Vagina (tissue), 2 donors: ENCODE measurements at places on chromosomes 12 and 14. TPM values are rescaled to one million over a fixed set of nuclear protein-coding genes. Genes with fewer than 3 reads are reported as not detected.

GRCh38 chr12:89672589-89672979 is 36.1 kb downstream of the ATP2B1 start:
- no peak for DNase-seq

DNA sequence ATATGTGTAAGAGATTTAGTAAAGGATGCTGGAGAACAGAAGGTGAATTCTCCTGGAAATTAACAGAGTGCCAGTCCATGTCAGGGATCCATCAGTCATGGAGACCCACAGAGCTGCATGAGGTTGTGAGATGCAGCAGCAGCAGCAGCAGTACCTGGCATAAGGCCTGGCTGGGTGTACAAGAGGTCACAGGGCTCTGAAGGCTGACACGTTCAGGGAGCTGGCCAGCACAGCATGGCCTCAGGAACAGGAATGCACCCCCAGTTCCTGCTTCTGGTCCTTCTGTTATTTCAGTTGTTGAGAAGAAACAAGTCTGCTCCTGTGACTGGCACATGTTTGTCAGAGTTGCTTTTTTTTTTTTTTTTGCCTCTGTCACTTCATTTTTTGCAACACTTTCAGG is 210.8 kb downstream of the CNTN1 start:
- no peak for DNase-seq

DNA sequence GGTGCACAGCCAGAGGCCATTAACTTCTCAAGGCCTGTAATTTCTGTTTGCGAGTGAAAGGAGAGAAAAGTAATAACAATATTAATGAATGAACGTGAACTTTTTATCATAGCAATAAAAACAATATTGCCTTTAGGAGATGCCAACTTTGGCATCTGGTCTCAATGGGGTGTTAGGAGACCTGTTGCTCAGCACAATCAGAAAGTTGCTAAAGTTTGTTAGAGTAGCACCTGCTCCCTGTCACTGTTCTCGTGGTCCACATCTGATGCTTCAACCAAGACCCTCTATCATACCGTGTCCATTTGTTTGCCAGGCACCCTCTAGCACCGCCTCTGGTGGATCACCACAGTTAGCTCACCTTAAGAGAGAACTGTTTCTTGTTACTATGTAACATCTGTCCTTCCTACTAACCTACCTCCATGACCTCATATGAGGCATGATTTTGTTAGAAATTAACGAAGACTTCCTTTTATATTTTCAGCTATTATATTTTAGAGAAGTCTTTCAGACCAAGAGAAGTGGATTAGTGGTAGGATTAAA is 12.5 kb upstream of the CLEC4E start:
- DNase-seq: no peak

- no peak for DNase-seq
Measured at GRCh38 chr14:24659916-24660570, 26.1 kb upstream of the GZMB start.

GRCh38 chr12:31011746-31012566 is 61.7 kb upstream of the DDX11 start:
- no peak for DNase-seq

Gene SLC15A5
- total RNA-seq: not detected

GRCh38 chr12:71703206-71703605 is 17.3 kb downstream of the TMEM19 start:
- DNase-seq: no peak

DNA sequence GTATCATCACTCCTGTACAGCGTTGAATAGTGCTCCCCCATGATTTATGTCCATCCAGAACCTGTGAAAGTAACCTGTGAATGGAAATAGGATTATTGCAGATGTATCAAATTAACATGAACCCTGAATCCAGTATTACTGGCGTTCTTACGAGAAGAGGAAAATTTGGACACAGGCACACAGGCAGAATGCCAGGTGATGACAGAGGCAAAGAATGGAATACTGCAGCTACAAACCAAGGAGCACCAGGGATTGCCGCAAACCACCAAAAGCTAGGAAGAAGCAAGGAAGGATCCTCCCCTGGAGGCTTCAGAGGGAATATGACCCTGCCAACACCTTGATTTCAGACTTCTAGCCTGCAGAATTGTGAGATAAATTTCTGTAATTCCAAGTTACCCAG is 113.5 kb upstream of the EGLN3 start:
- no peak for DNase-seq

- DNase-seq: no peak
Measured at GRCh38 chr14:61346221-61346620, 24.8 kb downstream of the PRKCH start.

Gene KLRD1
- 4.4 TPM for total RNA-seq

DNA sequence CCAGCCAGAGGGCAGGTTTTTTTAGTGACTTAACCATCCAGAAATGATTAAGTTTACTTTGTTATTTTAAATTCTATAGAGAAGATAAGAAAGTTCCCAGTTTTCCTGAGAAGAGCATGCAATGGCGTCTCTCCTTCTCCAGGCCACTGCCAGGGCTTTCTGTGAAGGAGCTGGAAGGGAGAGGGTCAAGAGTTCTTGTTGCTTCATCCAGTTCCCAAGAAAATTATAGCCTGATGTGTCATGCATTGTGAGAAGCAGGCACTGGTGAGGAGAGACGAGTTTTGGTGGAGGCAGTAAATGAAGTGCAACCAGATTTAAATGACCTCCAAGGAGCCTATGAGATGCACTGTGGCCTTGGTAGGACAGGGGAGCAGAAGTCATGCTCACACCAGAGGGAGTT is 14.2 kb downstream of the ELK3 start:
- DNase-seq: no peak

GRCh38 chr12:23350808-23351207 is 598.7 kb downstream of the SOX5 start:
- DNase-seq: no peak

GRCh38 chr14:65098586-65098985 is 3.7 kb downstream of the MAX start:
- DNase-seq: no peak

Gene GCN1
- 62.6 TPM for total RNA-seq

Gene RIPK3
- total RNA-seq: 10.1 TPM

DNA sequence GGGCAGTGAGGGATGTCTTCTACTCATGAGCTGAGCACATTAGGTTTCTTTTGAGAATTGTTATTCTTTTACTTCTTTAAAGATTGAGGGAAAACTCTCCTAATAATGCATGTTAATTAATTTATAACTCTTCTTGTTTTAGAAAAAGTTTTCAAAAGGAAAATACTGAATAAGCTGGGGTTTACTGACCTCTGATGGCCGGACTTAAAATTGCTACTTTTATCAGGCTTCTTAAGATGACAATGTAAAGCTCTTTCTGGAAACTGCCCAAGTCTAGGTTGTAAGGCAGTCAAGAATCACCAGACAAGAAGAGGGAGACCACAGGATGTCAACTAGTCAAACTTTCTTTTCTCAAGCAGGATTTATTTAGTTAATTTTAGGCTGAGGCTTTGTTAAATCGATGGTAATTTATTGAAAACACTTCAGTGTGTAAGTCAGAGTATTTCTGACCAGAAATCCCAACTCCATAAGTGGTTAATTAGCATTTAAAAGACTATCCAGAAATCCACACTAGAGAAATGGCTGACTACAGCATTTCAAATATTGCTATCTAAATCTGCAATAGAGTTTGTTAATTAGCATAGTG is 82.1 kb downstream of the AVPR1A start:
- no peak for DNase-seq
